Ovary (tissue), 10 donors: ENCODE measurements at places on chromosomes 4 and X.

GRCh38 chr4:76963131-76963750, 13.7 kb downstream of the SEPTIN11 start:
- DNase-seq: no peak

- DNase-seq: peak; percentile 54
Observed at GRCh38 chr4:10554694-10555093, 97.5 kb upstream of the ZNF518B start.

DNA sequence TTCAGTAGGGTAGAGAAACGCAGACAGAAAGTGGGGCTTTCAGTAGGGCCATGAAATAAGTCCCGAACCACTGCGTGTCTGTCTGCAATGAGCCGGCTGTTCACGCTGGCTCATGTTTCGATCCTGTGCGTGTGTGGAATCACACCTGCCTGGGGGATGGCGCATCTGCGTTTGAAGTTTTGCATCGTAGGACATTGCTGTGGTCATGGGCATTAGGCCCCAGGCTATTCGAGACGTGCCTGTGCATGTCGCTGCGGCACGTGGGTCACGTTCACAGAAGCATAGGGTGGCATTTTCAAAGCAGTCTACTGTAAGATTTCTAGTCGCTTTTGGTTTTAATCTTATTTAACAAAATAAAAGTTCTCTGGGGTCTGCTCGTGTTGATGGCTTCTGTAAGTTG, 25.5 kb upstream of the HGFAC start:
- no peak for DNase-seq

DNA sequence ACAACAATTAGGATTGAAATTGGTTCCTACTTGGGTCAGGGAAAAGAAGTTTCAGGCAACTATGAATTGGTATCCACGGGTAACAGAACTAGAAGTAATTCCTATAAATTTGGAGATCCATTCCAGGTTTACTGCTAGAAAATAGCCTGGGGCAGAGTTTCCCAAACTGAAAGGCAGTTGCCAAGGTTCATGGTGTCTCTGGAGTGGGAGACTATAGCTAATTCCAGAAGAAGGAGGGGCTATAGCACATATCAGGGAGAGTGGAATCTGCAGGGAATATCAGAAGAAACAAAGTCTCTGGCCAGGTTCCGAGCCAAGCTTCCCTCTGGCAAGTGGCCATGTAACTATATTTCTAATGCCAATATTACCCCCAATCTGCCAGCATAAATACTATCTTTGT, 166.3 kb downstream of the GALNTL6 start:
- no peak for DNase-seq

- peak; percentile 49 for DNase-seq
Observed at GRCh38 chr4:37908488-37909331, 17.8 kb downstream of the TBC1D1 start.

- no peak for DNase-seq
Observed at GRCh38 chr4:87066403-87067123, 131.8 kb downstream of the AFF1 start.

DNA sequence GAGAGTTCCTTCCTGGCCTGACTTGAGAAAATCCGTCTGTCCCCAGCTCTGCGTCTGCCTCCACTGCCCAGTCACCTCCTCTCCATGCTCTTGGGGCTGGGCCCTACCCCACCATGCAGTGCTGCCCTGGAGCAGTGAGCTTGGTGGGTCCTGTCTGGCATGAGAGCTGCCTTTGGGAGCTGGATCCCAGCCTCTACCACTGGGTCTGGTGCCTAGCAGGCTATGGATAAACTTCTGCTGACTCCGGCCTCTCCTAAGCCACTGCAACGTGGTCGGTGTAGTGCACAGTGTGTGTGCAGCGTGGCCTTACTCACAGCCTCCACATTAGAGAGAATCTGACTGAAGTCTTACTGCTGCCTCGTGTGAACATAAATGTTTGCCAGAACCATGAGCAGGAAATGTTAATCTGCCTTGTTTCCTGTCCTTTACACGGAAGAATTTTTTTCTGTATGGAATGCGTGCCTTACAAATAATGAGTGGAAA, 47.6 kb downstream of the HTT start:
- no peak for DNase-seq

DNA sequence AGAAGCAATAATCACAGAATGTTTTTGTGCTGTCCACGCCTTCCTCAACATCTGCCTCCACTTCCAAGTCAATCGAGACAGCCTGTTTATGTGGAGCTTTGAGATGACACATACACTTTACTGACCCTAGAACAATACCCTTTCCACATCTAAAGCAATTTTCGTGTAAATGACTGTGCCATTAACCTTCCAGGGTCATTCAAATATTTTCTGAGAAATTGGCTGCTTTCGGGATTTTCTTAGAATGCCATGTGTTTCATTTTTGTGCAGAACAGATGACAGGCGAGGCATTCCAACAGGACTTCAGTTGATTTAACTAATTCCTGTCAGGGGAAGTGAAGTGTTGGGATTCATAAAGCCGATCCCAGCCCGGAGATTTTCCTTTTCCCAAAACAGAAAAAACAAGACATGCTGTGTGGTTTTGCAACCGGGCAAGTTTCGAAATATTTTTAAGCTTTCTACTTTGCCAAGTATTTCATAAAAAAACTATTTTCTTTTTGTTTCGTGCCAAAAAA, 73.9 kb downstream of the SORBS2 start:
- no peak for DNase-seq

- no peak for DNase-seq
Observed at GRCh38 chr4:54423066-54423465, 194.0 kb downstream of the PDGFRA start.

GRCh38 chr4:162056990-162057389, 106.8 kb downstream of the FSTL5 start:
- DNase-seq: no peak

DNA sequence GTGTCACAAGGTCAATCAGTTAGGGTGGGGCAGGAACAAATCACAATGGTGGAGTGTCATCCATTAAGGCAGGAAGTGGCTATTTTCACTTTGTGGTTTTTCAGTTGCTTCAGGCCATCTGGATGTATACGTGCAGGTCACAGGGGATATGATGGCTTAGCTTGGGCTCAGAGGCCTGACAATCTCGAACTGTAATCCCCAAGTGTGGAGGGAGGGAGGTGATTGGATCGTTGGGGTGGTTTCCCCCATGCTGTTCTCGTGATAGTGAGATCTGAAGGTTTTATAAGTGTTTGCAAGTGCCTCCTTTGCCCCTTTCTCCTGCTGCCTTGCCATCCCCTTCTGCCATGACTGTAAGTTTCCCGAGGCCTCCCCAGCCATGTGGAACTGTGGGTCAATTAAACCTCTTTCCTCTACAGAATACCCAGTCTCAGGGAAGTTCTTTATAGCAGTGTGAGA, 36.7 kb upstream of the STS start:
- no peak for DNase-seq

- DNase-seq: no peak
Observed at GRCh38 chr4:6087669-6088341, 69.6 kb upstream of the C4orf50 start.

GRCh38 chrX:49919617-49920016, 2.8 kb upstream of the CLCN5 start:
- DNase-seq: peak; percentile 78
